ENCODE measurements at places on chromosomes 1 and 21. TPM values are rescaled to one million over a fixed set of nuclear protein-coding genes. Genes with fewer than 3 reads are reported as not detected.

THEM5 gene
- total RNA-seq = not detected

OR6N2 gene
- not detected for total RNA-seq

DNA sequence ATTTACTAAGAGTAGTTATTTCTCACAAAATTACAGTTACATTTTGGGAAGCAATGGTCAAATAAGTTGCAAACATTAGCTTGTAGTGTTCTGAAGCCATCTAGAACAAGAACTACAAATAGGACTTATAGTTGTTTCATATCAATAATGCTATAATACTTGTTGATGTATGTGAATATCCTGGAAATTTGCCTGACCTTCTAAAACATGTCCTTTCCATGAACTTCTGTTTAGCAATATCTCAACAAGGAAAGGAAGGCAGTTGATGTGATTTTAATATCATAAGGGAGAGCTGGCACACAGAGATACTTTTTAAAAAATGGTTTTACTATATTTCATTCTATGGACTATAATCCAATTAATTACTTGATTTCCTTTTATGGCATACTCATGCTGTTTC is 47.1 kb upstream of the SAMSN1 start:
- no peak for DNase-seq

DNA sequence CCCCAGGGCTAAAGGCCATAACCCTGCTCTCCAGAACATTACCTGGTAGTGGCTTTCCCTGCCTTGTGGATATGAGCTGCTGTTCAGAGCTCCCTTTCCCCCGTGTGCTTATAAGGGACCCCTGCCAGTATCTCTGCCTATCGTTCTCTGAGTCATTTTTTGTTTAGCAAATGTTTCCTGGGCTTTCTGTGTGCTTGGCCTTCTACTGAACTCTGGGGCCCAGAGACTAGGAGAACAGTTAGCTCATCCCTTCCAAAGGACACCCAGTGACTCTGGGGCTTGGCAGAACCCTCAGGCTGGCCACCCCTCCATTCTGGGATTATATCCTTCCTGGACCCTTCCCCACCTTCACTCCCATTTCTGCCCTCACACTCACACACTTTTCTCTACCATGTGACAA is 80.8 kb upstream of the POU3F1 start:
- peak; percentile 23 for DNase-seq

DNA sequence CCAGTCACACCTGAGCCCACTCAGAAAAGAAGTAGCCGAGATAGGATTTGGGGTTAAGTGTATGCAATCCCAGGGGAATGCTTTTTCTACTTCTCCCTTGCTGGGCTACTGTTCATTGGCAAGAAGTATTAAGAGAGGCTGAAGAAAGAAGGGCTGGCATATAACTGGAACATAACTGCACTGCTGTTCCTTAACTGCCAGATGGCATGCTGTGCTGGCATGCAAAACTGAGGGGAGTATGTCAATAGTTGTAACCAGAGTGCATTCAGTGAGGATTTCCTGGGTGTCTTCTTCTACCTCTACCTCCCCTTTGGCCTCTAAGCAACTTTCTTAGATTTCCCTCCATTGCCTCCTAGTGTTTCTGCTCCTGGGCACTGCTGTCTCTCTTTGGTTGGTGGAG is 66.4 kb downstream of the TNR start:
- DNase-seq = no peak

DNA sequence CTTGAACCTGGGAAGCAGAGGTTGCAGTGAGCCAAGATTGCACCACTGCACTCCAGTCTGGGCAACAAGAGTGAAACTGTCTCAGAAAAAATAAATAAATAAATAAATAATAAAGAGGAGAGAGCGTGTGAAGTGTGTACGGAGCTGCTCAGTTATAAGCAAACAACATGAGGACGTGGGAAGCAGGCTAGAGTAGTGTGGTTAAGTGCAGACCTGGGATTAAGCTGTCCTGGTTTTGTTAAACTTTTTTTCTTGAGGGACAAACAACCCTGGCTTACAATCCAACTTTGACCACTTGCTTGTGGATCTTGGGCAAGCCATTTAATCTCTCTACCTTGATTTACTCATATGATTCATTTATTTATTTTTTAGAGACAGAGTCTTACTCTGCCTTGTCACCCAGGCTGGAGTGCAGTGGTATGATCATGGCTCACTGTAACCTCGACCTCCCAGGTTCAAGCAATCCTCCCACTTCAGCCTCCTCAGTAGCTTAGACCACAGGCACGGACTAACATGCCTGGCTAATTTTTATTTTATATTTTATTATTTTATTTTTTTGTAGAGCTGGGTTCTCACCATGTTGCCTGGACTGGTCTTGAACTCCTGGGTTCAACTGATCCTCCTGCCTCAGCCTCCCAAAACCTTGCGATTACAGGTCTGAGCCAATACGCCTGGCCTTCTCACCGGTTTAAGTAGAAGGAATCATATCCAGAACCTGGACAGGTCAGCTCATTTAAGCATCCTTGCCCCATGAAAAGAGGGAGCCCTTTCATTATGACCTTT is 52.7 kb downstream of the RPS6KA1 start:
- DNase-seq = no peak

All from RPMI7951 (cell line).